ENCODE measurements at places on chromosomes 6 and 20.

- DNase-seq: no peak
These were observed 70.7 kb downstream of the AHI1 start for GRCh38 chr6:135426833-135427232.

DNA sequence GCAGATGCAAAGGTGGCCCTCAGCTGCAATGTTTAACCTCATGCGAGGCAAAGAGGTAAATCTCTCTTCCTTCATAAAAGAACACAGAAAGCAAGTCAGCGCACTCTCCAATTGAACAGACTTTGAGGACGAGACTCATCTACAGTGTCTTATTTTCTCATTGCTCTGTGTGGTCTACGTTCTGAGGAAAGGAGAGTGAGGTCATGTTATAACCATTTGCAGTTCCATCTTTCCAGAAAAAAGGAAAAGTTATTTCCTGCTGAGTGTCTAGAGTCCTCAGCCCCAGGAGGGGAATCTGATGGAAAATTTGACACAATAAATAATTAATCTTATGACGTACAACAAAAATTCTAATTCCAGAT lies 35.6 kb upstream of the THBS2 start:
- DNase-seq: no peak

DNA sequence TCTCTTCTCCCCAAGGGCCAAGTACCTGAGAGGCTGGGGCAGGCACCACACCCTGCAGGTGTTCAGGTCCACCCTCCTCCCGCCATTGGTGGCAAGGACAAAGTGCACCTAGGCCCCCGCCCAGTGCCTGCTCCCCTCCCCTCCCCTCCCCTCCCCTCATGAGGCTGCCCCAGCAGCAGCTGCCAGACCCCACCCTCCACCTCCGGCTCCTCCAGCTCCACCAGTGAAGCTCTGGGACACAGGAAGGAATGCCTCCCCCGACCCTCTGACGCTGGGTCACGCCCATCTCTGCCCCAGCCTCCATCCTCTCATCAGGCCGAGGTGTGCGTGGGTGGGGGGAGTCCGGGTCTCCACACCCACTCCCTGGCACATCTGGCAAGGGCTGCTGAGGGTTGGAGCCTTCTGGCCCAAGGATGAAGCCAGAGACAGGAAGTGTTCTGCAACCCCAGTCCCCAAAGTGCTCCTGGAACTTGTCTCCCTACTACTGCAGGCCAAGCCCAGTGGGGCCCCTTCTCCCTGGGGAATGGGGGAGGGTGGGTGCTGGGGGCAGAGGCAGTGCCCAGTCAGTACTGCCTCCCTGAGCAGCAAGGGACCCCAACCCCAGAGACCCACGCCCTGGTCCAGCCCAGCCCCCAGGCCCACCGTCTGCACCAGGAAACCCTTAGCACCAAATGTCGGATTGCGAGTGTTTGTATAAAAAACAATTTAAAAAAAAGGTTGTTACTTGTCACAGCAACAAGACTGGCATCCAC lies 1.6 kb upstream of the UCKL1 start:
- no peak for DNase-seq

- no peak for DNase-seq
These were observed 5.1 kb downstream of the C6orf132 start for GRCh38 chr6:42137194-42137753.

DNA sequence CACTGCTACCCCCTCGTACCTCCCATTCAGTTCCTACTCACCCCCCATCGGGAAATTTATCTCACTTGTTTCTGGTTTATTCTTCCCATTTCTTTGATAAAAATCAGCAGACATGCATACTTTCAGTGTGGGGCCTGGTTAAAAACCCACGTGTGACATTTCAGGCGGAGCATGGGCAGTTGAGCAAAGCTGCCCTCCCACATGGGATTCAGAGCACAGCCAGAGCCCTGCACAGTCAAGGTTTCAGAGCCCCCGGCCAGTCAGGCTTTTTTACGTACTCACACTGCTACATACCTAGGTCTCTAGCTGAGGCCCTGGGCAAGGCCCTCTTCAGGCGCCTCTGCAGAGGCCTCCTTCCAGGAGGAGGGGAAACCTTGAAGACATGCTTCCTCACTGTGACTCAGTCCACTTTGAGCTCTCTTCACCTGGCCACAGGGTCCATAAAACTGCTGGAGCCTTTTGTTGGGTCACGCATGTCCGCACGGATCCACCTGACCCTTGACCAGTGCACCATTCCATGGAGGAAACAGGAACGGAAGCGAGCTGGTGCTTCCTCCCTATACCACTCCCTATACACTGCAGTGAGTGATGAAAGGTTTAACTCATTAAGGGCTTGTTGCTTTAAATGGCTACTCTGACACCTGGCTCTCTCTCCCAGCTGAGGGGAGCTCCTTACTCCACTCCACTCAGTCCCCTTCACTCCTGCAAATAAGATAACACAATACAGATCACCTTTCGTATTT lies 713.3 kb downstream of the PRKN start:
- no peak for DNase-seq

DNA sequence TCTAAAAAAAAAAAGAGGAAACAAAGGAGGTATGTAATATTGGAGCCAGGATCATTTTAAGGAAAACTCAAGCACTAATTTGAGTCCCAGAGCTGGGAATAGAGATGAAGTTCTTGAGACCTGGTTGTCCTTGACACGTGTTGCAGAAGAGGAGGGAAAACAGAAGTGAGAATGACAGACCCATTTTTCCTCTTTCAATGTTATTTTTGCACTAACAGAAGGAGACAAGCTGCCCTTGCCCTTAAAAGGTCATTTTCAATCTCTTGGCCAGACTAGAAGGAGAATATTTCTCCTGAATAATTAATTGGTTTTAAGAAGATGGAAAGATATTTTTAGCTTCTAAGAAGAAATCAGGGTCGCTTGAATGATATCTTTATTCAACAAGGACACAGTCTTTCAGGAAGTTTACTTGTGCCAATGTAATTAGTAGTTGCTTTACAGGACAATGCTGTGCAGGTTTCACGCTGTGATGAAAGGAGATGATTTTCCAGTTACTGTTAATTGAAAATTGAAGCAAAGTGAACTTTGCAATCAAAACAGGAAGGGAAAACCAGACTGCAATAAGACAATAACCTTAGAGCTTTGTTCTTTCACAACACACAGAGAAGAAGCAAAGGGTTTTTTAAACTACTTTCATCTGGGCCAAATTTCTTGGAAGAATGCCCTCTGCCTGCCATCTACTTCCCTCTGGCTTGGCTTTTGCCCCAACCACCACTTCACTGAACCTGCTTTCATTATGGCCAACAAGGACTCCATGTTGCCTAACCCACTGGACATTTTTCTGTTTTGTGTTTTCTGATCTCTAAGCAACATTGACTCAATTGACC lies 107.8 kb upstream of the SHLD1 start:
- DNase-seq: no peak

- no peak for DNase-seq
These were observed 28.0 kb upstream of the TULP4 start for GRCh38 chr6:158284007-158284875.

DNA sequence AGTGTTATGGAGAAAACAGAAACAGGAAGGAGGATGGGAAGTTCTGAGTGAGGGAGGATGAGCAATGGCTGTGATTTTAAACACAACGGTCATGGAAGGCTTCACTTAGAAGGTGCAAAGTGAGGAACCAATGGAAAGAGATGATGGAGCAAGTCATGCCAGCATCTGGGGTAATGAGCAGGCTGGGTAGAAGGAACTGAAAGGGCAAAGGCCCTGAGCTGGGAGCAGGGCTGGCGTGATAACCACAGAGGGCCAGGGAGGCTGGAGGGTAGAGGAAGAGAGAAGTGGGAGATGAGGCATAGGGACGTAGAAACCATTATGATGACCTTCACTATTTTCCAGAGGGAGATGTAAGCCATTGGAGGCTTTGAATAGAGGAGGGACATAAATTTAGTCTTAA lies 43.6 kb downstream of the NHLRC1 start:
- DNase-seq: no peak

GRCh38 chr6:56334937-56335336 lies 87.6 kb upstream of the COL21A1 start:
- no peak for DNase-seq

GRCh38 chr6:110217266-110217665 lies 37.0 kb downstream of the CDC40 start:
- DNase-seq: no peak

- DNase-seq: no peak
These were observed 122.9 kb downstream of the HIVEP1 start for GRCh38 chr6:12134991-12135390.

DNA sequence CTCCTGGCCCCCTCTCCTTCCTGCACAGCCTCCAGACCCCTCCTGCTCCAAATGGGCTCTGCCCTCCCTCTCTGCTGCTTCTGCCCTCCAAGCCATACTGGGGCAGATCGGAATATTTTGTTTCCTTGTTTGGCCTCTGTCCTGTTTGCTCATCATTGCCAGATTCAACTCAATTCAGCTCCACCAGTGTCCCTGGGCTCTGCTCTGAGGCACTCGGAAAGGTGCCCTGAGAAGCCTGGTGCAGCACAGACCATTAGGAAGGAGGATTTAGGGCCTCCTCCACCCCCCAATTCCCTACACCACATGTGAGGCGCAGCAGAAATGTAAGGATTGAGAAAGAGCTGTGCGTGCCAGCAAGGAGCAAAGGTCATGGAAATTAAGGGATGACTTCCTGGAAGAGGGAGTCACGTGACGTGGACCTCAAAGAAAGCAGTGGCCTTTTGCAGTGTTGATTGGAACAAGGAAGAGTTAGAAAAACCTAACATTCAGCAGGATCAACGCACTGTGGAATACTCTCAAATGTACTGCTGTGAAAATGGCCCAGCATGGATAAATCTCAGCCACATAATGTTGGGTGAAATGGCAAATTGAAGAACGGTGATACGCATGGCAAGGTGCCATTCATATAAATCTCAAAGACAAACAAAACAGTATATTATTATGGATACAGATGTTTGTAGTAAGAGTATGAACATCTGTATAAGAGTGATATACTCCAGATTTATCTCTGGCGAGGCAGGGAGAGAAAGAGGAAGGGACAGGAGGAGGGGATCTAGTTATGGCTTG lies 229.5 kb upstream of the RNF24 start:
- DNase-seq: no peak
